ENCODE measurements at places on chromosomes 4 and X.

DNA sequence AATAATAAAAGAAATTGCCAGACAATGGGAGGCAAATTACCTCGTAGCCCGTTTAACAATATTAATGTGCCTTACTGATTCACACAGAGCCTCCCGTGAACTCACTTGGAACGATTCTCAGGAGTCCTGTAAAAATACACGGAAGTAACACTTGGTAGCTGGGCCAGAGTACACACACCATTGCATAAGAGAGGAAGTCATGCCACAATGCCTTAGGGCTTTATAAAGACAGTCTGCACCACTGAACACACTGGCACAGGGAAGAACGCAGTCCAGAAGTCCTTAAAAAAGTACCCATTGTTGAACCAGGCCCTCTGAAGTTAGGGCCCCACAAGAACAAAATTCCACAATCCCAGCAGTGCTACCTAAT, 15.1 kb downstream of the SLC2A9 start:
- DNase-seq: no peak

DNA sequence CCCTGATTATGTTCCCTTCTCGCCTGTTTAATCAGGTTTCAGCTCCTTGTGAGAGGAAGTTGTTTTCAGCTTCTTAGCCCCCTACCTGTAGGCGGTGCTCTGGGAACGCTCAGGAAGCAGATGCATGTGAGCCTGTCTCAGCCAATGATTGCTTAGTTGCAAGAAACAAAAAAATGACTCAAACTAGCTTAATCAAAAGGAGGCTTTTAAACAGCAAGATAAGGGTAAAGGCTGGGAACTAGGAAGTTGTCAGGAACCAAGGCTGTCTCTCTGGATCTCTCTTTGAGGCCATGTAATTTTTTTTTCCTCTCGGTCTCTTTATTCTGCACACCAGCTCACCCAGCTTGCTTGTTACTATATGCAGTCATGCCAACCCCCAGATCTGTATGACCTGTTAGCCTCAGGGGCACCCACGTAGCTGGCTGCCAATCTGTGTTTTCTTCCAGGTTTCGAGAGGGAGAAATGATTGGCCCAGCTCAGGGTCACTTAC, 109.1 kb downstream of the PTTG2 start:
- DNase-seq: peak; percentile 67

DNA sequence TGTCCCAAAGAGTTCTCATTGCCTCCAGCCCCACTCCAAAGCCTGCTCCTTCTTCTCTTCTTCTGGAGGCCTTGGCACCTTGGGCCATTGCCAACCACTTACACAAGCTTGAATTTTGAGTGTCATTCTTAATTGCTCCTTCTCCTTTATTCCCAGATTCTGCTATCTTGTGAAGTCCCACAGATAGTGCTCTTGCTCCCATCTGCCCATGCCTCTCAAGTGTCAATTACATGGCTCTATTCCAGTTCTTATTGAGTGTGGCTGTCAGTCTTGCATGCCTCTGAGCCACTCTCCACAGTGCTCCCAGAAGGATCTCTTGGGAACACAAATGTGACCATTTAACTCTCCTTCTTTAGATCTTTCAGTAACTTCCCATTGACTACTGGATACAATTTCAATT, 117.3 kb upstream of the SFRP2 start:
- DNase-seq: no peak

DNA sequence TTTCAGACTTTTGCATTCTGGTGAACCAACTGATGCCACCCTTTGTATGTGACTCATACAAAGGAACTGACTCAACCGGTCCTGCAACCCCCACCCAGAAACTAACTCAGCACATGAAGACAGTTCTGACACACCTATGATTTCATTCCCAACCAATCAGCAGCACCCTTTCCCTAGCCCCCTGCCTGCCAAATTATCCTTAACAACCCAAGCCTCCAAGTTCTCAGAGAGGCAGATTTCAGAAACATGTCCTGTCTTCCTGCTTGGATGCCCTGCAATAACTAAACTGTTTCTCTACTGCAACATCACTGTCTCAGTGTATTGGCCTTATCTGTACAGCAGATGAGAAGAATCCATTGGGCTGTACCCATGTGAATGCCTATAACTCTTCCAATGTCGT, 284.7 kb downstream of the CAMK2D start:
- peak; percentile 55 for DNase-seq

DNA sequence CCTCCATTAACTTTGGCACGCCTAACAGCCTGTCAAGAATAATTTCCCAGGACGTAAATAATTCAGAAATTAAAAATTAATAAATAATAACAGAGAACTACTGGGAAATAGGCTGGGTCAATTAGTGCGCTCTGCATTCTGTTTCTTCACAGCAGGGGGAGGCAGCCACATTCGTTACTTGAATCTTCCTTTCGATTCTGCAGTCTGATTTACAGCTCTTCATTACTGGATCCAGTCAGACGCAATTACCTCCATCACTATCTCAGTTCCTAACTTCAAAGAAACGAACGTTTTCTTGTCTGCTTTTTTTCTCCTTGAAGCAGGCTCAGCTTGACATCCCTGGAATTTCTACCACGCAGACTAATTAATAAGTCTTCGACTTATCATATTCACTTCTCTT, 9.0 kb upstream of the RPL34 start:
- peak; percentile 27 for DNase-seq

GRCh38 chr4:86329431-86329830, 30.4 kb downstream of the MAPK10 start:
- no peak for DNase-seq

DNA sequence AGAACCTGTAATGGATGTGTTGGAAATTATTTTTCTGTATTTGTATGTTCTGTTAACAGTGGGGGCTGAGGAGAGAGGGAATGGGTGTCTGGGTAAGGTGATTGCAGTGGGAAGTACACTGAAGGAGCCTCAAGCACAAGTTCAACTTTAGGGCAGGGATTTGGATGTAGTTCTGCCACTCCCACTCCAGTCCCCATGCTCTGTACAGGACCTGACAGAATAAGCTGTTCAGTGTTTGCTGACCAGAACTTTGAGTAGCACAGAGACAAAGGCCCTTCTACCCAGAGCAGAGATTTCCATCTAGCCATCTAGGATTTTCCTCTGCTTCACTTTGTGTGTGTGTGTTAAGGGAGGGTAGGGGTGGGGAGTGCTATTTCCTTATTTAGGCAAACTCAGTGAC, 49.2 kb downstream of the VSIG4 start:
- DNase-seq: no peak

DNA sequence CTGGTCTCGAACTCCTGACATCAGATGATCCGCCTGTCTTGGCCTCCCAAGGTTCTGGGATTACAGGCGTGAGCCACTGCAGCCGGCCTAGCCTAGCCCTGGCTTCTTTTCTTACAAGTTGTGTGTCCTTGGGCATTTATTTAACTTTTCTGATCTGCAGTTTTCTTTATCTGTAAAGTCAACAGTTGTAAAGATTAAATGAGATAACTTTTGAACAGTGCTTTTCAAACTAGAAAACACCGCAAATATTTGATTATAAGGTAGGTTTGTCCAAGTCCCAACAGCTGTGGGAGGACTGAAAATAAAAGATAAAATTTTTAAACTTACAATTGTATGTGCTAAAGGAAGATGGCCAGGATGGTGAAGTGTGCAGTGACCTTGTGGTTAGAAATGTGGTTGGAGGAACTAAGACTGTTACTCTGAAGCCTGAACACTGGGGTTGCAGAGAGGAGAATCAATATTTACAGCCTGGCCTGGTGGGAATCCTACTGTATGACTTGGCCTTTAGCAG, 44.8 kb downstream of the GSX2 start:
- no peak for DNase-seq

- no peak for DNase-seq
Measured at GRCh38 chr4:112956484-112956896, 93.0 kb upstream of the ANK2 start.

GRCh38 chr4:97867557-97868091, 275.7 kb downstream of the STPG2 start:
- DNase-seq: peak; percentile 0

DNA sequence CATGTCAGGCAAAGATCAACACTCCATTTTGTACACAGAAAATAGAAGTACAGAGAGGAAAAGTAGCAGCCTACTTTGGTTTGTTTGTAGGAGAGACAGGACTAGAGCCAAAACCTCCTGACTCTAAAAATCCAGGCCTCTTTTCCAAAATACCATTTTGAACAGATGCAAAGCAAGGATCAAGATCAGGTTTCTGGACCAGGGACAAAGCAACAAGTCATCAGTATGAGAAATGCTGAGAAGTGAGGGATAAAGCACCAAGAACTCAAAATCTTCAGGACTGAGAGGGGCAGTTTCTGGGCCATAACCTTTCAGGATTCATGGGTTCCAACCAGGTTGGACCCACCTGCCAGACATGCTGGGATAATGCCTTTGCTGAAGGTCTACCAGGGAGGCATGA, 36.6 kb upstream of the MBTPS2 start:
- no peak for DNase-seq

DNA sequence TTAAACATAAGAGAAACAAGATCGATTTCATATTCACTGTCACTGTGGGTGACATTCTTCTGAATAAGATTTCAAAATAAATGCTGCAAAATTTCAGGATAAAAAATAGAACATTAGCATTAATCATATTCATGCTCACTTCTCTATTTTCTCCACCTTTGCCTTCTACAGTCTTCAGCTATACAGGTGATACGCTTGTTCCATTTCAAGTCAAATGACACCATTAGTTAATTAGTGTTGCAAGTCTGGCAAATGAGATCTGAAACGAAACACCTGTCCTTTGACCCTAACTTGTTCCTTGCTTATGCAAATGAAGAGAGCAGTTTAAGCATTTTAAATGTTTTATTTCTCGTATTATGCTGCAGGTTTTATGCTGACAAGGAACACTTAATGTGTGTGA, 667.5 kb upstream of the MAGEB2 start:
- DNase-seq: no peak

DNA sequence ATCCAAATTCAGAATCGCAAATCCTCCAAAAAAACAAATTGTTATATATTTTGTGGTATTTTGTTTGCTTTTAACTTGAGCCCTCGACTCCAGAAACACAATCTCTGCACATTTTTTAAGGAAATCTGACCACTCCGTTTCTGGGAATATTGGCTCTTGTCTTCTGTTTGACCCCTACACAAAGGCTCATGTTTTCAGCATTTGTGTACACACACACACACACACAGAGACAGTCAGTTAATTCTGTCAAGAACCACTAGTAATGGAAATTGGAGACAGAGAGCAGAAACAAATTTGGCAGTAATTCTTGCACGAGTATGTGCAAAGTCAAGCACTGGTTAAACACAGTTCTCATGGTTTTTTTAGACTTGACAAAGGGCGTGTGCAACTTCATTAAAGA, 115.4 kb downstream of the AFAP1 start:
- DNase-seq: no peak

- DNase-seq: no peak
Measured at GRCh38 chr4:144801731-144802130, 155.8 kb downstream of the HHIP start.

GRCh38 chrX:13649838-13650237, 3.1 kb upstream of the TCEANC start:
- DNase-seq: peak; percentile 37

DNA sequence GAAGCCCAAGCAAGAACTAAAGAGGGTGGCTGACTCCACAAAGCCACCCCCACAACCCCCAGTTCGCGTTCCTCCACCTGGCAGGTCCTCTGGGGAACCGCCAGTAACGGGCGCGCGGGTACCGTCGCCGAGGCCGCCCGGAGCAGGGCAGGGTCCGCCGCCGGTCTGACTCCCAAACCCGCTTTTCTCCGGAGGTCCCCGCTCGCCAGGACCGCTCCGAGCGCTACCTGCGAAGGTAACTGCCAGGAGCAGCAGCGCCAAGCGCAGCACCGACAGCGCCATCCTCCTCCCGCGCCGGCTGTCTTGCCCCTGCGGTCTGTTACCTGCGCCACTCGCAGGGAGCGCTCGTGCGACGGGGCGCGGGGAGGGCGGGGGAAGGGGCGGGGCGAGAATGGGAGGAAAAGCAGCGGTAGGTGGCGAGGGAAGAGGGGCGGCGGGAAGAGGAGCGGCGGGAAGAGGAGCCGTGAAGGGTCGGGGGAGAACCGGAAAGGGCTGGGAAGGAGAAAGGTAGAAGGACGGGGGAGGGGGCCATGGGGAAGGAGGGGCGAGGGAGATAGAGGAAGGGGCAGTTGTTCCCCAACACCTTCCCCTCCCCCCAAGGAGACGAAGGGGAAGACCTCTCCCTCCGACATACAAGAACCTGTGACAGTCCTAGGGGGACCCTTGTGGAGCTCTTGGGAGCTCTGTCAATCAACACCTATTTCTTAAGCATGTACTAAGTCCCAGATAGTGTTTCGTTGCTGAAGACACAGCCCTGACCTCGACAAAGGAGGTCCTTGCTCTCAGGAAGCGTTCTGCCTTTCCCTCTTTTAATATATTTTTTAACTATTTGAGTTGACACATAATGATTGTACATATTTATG, at the start of gene SPINK2:
Gene SPINK2, minus strand, starts transcription at position 321 of the 863 bp plus-strand sequence. Its CDS starts 39 bp downstream, at position 282.
- DNase-seq: no peak

DNA sequence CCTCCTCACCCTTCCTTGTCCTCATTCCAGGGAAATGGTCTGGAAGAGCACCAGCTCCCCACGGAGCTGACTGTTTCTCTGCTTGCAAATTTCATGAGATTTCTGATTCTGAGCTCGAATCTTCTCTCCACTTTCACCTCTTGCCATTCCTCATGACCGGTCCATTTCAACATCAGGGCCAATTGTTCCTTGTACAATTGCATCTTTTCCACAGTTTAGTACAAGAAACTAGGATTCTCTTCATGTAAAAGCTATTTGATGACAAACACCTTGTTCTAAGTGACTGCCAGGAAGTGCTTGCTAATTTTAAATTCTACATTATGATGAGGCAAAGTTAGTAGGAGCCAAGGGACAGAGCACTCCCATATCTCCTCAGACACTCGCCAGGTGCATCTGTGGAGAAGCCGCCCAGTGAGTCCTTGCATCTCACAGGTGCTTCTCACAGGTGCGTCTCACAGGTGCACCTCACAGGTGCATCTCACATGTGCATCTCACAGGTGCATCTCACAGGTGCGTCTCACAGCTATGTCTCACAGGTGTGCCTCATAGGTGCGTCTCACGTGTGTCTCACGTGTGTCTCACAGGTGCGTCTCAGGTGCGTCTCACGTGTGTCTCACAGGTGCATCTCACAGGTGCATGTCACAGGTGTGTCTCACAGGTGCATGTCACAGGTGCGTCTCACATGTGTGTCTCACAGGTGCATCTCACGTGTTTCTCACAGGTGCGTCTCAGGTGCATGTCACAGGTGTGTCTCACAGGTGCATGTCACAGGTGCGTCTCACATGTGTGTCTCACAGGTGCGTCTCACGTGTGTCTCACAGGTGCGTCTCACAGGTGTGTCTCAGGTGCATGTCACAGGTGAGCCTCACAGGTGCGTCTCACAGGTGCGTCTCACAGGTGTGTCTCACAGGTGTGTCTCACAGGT, 3.0 kb upstream of the PDE6B start:
- DNase-seq: no peak

- no peak for DNase-seq
Measured at GRCh38 chr4:76637712-76638361, 202.8 kb downstream of the SHROOM3 start.

- DNase-seq: no peak
Measured at GRCh38 chrX:112645774-112646173, 34.0 kb downstream of the LHFPL1 start.
